ENCODE measurements at places on chromosomes 1 and 21.

- DNase-seq = no peak
Measured at GRCh38 chr1:62439652-62440371, 3.0 kb downstream of the USP1 start.

DNA sequence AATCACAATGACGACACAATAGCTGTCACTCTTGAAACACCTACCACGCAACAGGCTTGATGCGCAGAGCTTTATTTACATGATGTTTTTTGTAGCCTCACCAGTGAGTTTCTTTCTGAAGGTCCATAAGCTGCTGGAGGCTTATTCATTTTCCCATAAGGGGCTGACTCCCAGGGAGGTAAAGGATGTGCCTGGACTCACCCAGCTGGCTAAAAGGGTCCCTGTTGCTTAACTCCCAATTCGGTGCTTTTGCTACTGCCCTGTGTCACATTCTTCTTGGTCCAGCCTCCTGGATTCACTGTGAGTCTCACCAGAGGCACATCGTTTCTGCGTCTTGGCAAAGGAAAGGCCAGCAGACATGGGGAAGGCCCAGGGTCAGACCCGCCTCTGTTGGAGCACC is 44.6 kb upstream of the OLIG2 start:
- DNase-seq = no peak

DNA sequence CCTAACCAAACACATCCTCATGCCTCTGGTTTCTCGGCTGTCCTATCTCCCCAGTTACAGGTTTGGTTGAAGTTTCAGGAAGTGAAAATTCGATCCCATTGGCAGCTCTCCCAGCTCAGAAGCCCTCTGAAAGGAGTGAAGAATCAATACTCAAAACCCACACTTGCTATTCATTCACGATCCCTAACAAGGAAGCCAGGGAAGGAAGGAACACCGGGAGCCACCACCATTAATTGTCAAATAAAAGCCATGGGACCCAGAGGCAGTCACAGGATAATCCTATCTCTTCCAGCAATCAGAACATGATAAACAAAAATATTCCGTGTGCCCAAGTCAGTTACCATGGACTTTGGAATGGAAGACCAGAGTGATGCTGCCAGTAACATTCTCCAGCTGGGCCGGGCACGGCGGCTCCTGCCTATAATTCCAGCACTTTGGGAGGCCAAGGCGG is 7.0 kb downstream of the TMPRSS2 start:
- DNase-seq = no peak

- no peak for DNase-seq
Measured at GRCh38 chr1:159924025-159924790, 1.1 kb downstream of the TAGLN2 start.

- peak; percentile 98 for DNase-seq
Measured at GRCh38 chr1:97006044-97006661, 284.6 kb downstream of the PTBP2 start.

DNA sequence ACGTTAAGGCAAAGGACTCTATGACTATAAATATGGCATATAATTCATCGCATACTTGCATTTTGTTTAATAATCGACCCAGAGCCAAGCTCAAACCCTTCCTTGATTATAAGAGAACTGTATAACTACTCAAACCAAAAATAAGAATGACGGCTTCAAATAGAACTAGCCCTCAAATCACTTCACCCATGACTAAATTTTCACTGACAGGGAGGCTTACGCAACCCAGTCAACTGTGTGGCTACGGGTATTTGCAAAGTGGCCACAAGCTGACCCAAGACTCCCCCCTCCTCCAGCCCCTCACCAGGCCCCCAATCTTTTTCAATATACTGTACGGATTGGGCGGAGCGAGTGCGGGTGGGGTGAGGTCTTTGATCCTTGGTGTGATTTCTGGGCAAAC is 268.3 kb downstream of the ASTN1 start:
- no peak for DNase-seq

GRCh38 chr1:240667351-240667750 is 55.4 kb upstream of the GREM2 start:
- DNase-seq = no peak

- DNase-seq = no peak
Measured at GRCh38 chr1:67604778-67605177, 80.2 kb upstream of the GADD45A start.

DNA sequence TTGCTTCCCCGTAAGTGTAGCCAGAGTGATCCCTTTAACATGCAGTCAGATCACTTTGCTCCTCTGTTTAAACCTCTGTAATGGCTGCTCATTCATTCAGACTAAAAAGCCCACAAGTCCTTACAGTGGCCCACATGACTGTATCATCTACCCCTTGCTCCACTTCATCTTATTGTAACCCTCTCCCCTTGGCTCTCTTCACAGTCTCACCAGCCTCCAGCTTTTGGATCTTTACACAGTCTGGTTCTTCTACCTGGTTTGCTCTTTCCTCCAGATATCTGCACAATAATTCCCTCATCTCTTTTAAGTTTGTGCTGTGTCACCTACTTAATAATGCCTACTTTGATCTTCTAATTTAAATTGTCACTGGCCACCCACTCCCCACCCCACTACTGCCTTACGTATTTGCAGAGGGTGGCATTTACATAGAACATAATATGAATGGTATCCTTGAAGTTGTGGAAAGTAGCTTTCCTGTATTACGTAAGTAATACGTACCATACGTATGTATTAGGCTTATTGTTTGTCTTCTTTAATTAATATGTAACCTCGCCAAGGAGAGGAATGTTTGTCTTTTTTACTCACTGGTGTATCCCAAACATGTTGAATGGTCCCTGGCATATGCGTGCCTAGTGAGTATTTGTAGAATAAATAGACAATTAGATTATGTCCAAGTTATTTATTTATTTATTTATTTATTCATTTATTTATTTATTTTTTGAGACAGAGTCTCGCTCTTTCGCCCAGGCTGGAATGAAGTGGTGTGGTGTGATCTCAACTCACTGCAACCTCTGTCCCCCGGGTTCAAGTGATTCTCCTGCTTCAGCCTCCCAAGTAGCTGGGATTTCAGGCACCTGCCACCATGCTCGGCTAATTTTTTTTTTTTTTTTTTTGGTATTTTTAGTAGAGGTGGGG is 48.6 kb downstream of the TSNAX start:
- DNase-seq = no peak

DNA sequence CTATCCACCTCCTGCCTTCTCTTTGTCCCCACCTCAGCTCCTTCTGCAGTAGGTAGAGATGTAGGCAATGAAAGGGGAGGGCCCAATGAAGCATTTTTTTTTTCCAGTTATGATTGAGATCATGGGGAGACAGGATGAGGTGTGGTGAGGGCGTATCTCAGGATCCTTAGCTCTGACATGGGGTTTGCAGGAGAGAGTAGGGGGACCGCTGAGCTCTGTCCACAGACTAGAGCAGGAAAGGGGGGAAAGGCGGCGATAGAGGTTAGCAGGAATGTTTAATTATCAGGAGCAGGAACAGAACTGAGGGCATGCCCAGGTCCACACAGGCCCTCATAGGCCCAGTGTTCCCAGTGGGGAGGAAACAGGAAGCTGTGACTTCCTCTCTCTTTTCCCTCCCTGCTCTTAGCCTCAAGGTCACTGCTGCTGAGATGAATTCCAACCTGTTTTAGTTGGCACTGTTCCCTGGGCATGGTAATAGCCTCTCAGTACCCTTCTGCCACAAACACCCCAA is 901 bp upstream of the RXFP4 start:
- DNase-seq = no peak

- DNase-seq = no peak
Measured at GRCh38 chr1:107389410-107390396, 248.9 kb downstream of the NTNG1 start.

DNA sequence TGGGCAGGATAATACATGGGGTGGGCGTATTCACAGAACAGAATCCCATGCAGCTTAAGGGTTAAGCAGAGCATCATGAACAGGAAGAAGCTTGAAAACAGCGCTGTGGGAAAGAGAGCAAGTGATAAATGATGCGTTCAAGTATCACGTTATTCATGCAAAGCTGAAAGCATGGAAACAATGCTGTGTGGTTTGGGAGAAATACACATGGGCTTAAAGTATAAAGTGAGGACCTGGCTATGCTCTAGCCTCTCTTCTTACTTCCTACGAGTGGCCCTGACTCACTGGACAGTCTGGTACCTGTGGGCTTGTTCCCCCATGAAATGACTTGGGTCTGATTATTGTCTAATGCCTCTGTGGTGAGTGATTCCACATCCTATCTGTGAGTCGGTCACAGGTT is 25.7 kb downstream of the TMPRSS2 start:
- no peak for DNase-seq

GRCh38 chr1:62304515-62304914 is 14.7 kb downstream of the KANK4 start:
- no peak for DNase-seq

GRCh38 chr1:206633708-206634121 is 1.6 kb upstream of the DYRK3 start:
- DNase-seq = peak; percentile 50

GRCh38 chr1:177340601-177341067 is 169.9 kb downstream of the BRINP2 start:
- no peak for DNase-seq

- DNase-seq = no peak
Measured at GRCh38 chr1:150366416-150367296, 2.7 kb downstream of the RPRD2 start.

DNA sequence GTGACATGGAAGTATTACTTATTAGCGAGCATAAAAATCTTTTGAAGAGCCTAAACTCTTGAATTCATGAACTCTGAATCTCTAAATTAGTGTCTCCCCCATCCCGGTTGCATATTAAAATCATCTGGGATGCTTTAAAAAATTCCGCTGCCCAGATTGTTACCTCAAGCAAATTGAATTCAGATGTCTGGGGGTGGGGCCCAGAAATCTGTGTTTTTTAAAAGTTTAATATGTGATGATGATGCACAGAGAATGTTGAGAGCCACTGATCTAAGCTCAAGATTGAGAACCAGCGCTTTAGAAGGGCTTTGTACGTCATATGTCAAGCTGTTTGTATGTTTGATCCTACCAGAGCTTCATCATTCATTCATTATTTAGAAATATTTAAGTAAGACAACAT is 446.8 kb downstream of the NUF2 start:
- DNase-seq = no peak

DNA sequence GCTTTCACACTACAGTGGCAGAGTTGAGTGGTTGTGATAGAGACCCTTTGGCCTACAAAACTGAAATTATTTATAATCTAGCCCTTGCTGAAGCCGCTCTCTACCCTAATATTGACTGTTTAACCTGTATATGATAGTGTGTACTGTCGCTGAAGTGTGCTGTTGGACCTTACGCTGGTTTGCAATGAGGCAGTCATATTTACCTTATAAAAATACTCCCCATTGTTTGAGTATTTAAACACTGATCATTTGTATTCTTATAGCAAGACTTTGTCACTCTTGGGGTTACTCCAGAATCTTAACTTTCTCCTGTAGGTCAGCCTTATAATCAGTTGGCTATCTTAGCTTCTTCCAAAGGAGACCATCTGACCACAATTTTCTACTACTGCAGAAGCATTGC is 56.3 kb downstream of the SMG7 start:
- no peak for DNase-seq

DNA sequence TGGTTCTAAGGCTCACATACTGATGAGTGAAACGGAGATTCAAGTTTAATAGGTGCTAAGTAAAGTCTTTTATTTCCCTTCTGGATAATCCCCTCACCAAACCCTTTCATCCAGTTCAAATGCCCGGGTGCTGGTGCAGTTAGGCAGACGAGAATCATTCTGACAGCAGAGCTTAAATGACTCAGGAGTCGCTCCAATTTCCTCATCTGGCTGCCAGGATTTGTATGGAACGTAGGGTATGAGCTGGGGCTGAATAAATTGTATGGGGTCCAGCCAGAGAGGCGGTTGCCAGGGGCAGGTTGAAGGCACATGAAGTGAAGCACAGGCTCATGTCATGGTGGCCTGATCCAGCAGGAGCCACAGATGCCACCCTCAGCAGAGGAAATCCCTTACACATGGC is 76.0 kb downstream of the PAPPA2 start:
- no peak for DNase-seq

- no peak for DNase-seq
Measured at GRCh38 chr1:31671561-31672201, 27.0 kb upstream of the PEF1 start.

- DNase-seq = no peak
Measured at GRCh38 chr1:181179987-181180365, 91.5 kb downstream of the IER5 start.

- DNase-seq = no peak
Measured at GRCh38 chr1:95583661-95584210, 349.7 kb downstream of the RWDD3 start.

DNA sequence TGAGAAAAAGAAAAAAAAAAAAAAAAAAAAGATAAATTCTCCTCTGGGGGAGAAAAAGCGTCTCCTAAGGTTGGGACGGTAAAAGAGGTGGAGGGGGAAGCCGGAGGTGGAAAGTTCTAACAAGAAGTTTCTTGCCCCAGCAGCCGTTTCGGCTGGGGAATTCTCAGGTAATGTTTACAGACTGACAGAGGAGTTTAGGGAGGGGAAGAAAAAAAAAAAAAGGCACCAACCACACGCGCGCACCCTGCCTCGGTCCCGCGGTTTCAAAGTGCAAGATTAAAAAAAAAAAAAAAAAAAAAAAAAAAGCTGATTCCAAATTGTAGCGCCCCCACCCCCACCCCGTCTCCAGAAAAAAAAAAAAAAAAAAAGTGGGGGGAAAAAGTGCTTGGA is 504 bp downstream of the DHRS3 start:
- no peak for DNase-seq

DNA sequence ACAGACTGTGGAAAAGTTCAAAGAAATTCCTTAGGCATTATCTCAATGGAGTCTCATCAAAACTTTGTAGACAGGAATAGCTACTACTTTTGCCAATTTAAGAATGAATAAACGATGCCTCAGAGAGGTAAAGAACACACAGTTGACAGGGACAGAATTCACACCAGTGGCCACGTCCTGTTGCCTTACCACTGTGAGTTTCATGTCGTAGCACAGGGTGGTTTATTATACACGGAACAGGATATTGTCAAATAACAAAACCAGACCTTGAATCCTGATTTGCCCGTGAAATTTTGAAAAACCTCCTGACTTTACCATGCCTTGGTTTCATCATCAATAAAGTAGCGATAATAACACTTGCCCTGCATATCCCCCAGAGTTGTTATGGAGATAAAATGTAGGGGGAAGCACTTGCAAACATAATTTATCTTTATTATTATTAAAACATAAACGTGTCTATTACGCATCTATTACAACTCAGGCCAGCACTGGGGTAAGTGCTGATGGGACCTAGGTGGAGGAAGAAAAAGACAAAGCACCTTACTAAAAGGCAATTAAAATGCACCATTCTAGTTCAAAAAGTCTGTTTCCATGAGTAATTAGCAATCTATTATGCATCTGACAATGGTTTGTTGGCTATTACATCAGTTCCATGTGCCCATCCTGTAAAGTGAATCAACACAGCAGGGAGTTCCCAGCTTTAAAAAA is 408.1 kb upstream of the RUNX1 start:
- no peak for DNase-seq

DNA sequence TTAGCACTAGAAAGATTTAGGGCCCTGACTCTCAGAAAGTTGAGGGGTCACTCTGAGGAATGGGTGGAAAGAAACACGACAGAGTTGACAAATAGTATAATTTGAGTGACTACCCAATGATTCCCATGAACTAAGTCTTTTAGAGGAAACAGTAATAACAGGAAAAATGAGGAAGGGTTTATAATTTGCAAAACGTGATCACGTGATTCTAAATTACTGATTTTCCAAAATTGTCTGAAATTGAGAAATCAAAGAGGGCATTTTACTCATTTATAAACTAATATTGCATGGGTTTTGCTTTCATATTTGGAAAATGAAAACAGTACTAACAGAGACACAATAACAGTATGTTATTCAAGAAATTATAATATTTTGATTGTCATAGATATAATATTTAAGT is 1335.7 kb downstream of the PLA2G4A start:
- DNase-seq = no peak

GRCh38 chr1:243493156-243494129 is 237.6 kb downstream of the SDCCAG8 start:
- no peak for DNase-seq
